Hematopoietic multipotent progenitor cell treated with erythropoietin and hydrocortisone succinate and interleukin-3 and kit ligand, for 6 days (in vitro differentiated cells): ENCODE measurements at places on chromosomes 5 and 9.
A peak's percentile ranks its signal among the peaks of the same experiment; 100 is the strongest.

DNA sequence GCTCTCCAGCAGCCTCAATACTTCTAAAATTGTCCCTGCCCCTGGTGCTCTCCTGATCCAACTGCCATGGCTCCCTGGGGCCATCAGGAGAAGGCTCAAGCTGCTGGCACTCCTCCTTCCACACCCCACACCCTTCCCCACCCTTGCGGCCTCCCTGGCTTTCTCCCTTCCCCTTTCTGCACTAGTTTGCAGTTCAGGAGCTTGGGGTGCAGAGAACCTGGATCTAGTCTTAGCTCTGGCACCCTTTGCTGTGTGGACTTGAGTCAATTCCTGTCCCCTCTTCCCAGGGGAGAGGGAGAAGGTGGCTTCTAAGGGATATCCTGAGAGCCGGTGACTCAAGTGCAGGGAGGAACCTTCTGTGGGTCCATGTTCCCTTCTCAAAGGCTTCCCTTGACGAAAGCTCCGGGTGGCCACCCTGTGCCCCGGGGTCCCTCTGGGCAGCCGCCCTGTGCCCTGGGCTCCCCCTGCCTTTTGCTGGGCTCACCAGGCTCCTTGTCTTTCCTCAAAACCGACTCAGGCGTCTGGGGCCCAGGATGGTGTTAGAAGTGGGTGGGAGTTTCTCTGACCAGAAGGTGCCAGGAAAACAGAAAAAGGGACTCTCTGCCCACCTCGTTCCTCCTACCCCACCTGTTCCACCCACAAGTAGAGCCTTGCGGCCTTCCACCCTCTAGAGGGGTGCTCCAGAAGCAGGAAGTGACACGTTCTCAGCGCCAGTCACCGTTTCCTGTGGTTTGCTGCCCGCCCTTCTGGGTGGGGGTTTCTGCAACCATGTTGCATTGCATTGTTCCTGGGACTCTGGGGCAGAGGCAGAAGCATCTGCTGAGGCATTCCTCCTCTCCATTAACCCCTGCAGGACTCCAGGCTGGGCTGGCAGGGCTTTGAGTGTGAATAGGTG lies 15.0 kb downstream of the GLIPR2 start:
- DNase-seq, result peak; percentile 91

GRCh38 chr5:151063142-151063989 lies 17.5 kb downstream of the TNIP1 start:
- peak; percentile 68 for DNase-seq

GRCh38 chr5:144548936-144549335 lies 378.3 kb downstream of the KCTD16 start:
- DNase-seq, result no peak

GRCh38 chr9:89529243-89530035 lies 31.5 kb upstream of the SEMA4D start:
- peak; percentile 52 for DNase-seq

- DNase-seq, result no peak
Observed at GRCh38 chr9:18707061-18707461, 233.1 kb downstream of the ADAMTSL1 start.

DNA sequence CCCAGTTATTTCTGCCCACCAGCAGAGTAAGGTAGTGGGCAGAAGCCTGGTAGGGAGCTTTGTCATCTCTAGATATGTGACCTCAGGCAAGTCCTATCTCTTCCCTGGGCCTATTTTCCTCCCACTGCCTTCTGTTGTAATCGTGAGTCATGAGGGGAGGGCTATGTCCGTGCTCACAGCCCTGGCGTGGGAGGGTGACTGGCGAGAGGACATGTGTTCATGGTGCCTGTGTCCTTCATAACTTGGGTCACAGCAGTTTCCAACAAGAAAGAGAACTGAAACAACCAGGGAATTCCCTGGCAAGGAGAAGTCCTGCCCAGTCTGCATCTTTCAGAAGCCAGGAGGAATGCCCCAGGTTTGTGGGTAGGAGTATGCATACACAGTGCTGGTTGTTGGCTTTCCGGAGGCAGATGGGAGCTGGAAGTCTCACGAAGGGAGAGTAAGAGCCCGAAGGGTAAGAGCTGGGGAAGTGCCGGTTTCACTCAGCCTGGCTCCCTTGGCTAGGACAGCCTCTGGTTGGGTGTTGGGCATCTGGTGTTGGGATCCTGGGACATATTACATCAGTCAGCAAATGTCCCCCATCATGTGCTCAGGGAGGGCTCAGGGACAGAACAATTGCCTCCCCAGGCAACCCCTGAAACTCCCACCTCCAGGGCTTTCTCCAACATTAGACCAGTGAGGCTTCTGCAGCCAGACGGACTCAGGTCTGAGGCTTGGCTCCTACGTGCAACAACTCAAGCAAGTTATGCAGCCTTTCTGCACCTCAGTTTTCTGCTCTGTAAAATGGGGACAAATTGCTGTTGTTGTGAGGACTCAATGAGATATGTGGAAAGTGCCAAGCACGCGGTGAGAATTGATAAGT lies 4.3 kb upstream of the TIFAB start:
- DNase-seq, result peak; percentile 68

- DNase-seq, result no peak
Observed at GRCh38 chr5:133432956-133433532, 179.3 kb downstream of the FSTL4 start.

DNA sequence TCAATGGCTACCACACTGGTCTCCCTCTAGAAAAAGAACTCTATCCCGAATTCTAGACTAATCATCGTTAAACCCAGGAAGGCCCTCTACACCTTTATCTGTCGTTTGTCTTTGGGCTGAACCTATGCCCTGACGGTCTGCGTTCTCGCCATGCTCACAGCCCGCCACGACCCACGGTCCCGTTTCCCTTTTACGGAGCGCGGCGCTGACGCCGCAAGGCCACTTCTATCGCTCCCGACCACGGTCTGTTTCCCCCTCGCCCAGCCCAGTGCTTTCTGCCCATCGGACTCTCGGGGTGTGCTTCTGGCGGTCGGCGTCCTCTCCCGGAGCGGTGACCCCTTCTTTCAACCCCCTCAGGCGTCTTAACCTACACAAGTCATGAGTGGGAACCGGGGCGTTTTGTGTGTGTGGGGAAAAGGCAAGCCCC lies 974 bp downstream of the C9orf40 start:
- peak; percentile 66 for DNase-seq
